ENCODE measurements at places on chromosomes 6 and 20. TPM values are rescaled to one million over a fixed set of nuclear protein-coding genes. Genes with fewer than 3 reads are reported as not detected.

DNA sequence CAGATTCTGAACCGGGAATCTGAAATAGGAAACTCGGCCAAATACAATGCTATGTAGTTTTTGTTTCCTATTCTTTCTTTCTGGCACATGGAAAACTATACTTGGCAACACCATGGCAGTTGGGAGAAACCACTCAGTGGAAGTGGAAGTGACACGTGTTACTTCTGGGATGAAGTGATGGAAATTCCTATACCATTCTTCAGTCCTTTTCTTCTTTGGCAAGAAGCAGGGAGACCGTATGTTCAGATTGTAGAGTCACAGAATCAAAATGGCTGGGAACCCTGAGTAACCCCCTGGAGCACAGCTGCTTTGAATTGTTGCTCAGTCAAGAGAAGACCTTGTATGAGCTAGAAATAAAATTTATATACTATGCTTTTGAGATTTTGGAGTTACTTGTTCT is 18.8 kb upstream of the TINAG start:
- no peak for DNase-seq

The MTFR2 gene
- 2.9 TPM for polyA plus RNA-seq

DNA sequence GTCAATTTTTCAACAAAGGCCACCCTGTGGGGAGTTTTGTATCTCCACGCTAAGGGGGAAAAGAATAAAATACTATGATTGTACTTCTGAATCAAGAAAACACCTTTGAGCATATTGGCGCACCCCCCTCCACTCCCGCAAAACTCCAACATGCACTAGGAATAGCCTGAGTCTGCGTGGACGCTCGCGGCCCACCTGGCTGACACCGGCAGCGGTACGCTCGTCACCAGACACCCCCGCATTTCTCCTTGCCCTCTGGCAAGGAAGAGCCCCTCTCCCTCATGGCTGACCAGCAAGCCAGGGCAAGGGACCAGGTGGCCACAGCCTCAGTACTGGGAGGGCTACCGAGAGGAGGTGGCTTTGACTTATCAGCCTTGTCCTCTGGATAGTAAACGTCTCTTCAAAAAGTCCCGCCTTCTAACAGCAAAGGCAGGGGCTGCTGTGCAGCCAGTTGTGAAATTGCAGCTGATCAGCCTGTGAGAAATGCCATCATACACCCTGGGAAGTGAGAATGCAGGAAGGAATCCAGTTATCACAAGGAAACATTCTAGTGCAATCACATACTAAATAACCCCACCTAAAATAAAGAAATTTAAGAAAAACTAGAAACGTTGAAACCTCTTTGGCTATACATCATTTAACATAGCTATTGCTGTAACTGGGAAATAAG is 84.2 kb downstream of the HUS1B start:
- no peak for DNase-seq

DNA sequence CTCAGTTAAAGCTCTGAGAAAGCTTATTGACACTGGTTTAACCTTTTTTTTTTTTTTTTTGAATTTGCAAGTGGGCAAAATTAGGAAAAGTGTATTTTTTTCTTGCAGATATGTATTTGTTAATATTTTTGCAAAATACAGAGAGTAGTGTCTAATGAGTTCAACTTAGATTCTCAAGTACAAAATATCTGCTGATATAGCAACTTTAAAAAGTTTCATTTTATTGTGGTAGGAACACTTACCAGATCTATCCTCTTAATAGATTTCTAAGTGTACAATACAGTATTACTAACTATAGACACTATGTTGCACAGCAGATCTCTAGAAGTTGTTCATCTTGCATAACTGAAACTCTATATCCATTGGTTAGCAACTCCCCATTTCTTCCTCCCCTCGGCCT is 30.9 kb upstream of the HDDC2 start:
- DNase-seq = no peak

- no peak for DNase-seq
These were observed 13.9 kb downstream of the HAO1 start for GRCh38 chr20:7926323-7926722.

- DNase-seq = no peak
These were observed 105.1 kb downstream of the SLC23A2 start for GRCh38 chr20:4896119-4896702.

DNA sequence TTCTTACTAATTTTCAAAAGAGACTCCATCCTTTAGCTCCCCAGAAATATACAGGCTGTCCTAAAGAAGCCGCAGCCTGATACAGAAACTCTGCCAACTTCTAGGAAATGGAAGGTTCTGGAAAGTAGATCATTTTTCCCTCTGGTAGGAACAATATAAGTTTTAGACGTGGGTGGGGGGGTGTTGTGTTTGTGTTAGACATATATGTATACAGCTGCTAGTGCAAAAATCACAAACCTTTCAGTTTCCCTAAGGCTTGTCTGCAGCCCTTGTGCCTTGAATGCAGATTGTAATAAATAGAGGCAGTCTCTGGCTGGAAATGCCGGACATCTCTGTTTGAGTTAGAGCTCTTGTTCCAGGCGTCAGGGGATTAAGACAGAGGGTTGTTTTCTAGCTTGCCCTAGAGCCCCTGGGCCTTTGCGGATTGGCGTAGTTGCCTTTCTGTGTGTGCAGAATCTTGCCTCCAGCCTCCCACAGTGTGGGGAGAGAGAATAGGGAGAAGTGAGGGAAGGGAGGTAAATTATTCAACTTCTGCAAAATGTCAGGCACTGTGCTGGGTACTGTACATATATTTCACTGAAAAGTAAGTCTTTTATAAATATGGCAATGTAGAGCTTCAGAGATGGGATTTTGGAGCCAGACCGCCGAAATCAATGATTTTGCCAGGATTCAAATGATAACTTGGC is 269.7 kb downstream of the PRL start:
- no peak for DNase-seq

- no peak for DNase-seq
These were observed 135.5 kb upstream of the SUPT3H start for GRCh38 chr6:45513213-45513618.

DNA sequence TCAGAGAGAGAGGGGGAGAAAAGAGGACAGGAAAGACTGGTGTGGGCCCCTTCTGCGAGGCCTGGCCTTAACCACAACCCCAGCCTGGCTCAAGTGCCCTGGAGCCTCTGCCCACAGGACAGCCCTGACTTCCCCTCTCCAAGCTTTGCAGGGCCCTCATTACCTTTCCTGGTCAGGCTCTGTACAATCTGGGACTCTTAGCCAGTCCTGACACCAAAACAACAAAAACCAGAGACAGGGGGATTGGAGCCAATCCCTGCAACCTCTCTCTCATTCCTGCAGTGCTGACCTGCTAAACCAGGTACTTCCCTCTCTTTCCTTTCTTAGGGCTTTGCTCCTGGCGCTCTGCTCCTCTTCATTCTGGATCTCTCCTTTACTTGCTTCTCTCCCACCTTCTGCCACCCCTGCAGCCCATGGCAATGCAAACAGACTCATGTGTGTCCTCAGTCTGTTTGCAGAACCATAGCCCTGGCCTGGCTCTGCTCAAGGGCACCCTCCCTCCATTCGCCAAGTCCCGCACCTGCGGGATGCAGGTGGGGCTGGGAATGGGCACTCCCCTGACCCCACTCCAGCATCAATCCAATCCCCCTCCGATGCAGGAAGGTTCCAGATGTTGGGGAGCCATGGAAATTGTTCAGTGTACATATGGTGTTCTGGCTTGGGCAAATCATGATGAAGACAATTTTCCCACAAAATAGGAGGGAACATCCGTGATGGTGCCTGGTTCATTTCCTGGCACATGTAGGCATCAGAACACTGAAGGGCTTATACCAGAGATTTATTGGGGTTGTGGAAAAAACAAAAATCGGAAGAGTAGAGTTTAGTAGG is 38.1 kb downstream of the RPP40 start:
- DNase-seq = no peak

DNA sequence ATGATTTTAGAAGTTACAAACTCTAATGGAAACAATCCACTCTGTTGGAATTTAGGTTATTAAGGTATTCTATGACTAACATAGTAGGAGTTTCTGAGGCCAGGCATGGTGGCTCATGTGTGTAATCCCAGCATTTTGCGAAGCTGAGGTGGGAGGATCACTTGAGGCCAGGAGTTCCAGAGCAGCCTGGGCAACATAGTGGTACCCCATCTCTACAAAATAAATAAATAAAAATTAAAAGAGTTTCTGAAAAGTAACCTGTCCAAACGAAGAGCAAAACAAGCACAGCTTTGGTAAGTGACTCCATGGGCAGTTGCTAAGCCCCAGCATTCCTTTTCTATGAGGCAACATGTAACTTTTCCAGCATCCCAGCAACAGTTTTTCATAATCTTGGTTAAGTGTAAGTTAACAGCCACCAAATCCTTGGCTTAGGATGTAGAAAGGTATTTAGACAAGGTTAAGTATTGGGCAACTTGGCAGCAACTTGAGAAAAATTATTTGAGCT is 86.3 kb downstream of the SOX4 start:
- no peak for DNase-seq

- no peak for DNase-seq
These were observed 9.2 kb upstream of the SDCBP2 start for GRCh38 chr20:1338096-1338495.

The SNAP91 gene
- polyA plus RNA-seq = 0.63 TPM

The ANGPT4 gene
- 0.46 TPM for polyA plus RNA-seq
